NCI-H2081 (cell line): ENCODE measurements at places on chromosomes 12 and 14.
A peak's percentile ranks its signal among the peaks of the same experiment; 100 is the strongest.

DNA sequence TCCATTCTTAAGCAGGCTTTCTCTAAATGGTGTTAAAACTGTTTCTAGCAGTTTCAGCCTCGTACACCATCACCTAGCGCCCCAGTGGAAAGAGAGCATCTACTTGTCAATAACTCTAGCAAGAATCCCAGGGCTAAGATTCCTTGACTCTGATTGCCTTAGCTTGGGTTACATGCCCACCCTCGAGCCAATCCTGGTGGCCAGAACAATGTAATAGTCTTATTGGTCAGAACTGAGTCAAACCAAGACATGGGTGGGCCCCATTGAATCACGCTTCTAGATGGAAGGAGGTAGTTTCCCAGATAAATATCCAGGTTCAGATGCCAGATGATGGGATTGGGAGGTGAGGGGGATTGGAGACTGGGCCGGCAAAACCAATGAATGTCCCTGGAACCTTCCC, 55.9 kb upstream of the MED13L start:
- DNase-seq, result no peak

- no peak for DNase-seq
These were observed 275.1 kb downstream of the IPO8 start for GRCh38 chr12:30420561-30420960.

GRCh38 chr12:124952801-124953200, 36.1 kb downstream of the DHX37 start:
- DNase-seq, result no peak

GRCh38 chr12:47812797-47813510, 6.7 kb downstream of the HDAC7 start:
- DNase-seq, result no peak

GRCh38 chr12:104219361-104219892, 3.8 kb downstream of the TXNRD1 start:
- DNase-seq, result peak; percentile 25

DNA sequence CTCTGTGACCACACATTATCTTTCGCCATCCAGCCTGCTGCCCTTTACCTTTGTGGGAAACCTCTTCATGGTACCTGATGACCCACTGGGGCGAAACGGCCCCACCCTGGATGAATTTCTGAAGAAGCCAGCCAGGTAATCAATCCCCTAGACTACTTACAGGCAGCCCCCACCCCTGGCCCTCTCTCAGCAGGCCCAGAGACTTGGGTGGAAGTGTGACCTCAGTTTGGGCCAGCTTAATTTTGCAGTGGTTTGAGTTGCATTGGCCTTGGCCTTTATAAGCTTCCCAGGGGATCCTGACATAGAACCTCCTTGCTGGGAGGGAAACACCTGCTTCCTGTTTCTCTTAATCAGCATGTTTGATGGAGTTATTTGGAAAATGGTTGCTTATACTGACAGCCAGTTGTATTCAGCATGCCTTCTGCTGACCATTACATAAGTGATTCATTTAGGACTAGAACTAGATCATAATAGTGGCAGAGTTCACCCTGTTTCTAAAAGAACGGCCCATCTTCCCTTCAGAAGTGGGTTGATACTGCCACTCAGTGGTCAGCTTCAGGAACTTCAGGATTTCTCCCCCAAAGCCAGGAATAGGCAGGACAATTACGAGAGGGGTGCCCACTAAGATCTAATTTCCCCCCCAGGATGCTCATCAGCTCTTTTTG, 6.1 kb downstream of the SDR39U1 start:
- peak; percentile 60 for DNase-seq

GRCh38 chr12:47305464-47305863, 225.7 kb upstream of the AMIGO2 start:
- DNase-seq, result no peak

- no peak for DNase-seq
These were observed 268.3 kb upstream of the CPNE8 start for GRCh38 chr12:39173726-39174125.

- no peak for DNase-seq
These were observed 51.3 kb downstream of the WBP11 start for GRCh38 chr12:14751986-14752385.

GRCh38 chr14:77141214-77142004, at the start of gene ZDHHC22:
ZDHHC22 (minus strand) TSS chr14:77141791; CDS start chr14:77139738, 2,053 bp downstream.
- DNase-seq, result peak; percentile 62

DNA sequence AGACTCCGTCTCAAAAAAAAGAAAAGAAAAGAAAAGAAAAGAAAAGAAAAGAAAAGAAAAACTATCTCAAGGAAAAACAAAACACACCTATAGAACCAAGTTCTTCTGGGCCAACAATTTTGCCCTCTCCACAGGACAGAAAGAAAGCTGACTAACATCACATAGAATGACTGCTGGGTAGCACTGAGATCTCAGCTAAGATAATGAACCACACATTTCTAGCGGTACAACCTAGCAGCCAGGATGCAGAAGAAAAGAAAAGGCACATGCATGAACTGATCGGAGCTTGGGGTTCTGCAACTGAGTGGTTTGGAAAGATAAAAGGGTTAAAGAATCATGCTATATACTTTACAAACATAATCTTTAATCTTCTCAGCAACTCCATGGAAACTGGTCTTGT, 19.5 kb downstream of the TMED10 start:
- DNase-seq, result no peak

DNA sequence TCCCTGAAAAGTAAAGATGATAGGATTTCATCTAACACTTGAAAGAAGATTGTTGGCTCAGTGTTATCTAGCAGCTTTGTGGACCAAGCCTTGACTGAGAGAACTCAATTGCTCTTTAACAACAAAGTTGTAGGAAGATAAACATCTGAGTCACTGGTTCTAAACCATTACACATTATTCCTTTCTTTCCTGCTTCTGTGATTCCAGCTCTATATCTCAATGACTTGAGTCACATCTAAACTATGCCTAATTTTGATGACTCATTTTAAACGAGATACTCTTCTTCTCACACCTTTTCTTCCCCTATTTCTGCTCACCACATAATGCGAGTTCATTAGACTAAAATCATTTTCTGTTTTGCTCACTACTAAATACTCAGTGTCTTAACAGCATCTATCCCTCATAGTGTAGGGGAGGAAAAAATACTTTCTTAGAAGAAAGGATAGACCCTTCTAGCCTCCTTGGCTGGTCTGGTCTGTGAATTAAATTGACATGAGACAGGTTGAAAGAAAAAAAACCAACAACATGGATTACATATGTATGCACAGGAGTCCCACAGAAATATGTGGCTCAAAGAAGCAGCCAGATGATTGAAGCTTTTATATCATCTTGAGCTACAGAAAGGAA, 201.4 kb downstream of the C12orf50 start:
- no peak for DNase-seq

DNA sequence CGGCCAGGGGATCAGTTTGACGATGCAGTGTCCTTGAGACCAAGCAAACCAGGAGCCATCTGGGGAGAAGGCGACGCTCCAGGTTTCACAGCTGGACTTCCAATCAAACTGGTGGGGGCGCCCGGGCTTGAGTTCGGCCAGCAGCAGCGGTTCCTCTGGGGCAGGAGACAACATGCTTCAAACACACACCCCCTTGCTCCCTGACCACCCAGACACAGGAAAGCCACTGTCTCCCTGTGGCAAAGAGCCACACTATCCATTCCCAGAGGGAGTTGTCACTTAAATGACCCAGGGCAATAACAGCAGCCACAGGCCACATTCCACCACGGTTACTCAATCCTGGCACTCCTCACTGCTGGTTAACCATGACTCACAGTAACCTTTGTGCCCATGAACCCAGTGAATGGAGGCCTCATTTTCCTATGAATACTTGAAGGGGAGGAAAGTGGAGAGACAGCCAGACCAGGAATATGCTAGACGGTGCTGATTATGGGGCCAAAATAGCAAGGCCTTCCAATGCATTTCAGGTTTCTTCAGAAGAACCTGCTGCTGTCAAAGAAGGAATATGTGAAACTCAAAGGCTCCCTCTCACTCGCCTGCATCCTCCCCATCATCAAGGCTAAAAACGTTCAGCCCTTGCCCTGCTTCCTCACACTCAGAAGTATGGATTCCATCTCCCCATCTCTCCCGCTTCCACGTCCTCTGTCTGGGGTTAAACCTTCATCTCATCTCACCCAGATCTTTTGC, 8.5 kb downstream of the WSB2 start:
- no peak for DNase-seq

- no peak for DNase-seq
These were observed 34.3 kb upstream of the GAS2L3 start for GRCh38 chr12:100539202-100539601.

GRCh38 chr14:22884738-22885523, 1.9 kb downstream of the REM2 start:
- DNase-seq, result no peak

DNA sequence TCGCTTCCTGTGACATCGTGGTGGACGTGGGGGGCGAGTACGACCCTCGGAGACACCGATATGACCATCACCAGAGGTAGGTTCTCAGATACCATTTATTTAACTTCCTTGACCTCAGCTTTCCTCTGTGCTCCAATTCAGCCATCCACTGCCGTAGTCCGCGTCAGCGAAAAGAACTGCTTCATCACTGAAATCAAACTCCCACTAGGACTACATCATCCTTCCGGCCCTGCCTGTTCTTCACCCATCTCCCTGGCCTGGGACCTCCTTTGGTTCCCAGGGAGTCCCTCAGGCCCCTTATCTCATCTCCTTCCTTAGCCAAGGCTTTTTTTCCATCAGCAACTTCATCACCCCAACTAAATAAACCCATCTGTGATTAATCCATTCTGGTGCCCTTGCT, 692 bp downstream of the MYG1 start:
- no peak for DNase-seq

DNA sequence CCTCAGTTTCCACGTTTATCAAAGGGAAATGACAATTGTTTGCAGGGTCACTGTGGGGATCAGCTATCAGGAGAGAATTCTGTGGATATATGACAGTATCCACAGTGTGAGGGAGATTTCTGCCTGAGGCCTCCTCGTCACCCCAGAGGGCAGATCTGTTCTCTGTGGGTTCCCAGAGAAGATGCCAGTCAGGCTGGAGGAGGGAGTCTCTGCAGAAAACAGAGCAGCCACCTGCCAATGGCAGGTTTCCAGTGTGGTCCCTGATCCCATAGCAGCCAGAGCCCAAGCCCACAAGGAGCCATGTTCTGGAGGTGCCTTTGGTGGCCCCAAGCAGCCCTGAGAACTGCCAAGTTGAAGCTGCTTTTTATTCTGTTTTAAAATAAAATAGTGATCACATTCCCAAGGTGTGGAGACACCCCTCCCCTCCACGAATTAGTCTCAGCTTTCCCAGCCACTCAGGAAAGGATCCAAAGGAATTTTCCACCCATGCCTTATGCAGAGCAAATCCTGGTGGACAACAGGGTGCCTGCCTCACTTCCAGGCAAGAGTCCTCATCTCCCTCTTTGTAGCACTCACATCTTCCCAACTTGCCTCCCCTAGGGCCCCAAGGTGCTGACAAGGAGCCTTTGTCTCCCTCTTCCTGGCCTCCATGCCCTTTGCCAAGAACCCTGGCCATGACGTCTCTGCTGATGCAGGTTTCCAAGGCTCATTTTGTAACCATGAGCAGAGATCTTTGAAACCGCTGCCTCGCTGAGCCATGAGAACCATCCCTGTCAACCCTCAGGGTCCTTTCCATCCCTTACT, 20.4 kb downstream of the CMKLR1 start:
- no peak for DNase-seq

GRCh38 chr12:108386709-108387360, 47.7 kb upstream of the CMKLR1 start:
- DNase-seq, result no peak

- DNase-seq, result no peak
These were observed 17.8 kb downstream of the FBXL14 start for GRCh38 chr12:1576410-1577241.

GRCh38 chr12:79552192-79552591, 138.6 kb downstream of the PAWR start:
- no peak for DNase-seq
